ENCODE measurements at places on chromosomes 4 and X.

DNA sequence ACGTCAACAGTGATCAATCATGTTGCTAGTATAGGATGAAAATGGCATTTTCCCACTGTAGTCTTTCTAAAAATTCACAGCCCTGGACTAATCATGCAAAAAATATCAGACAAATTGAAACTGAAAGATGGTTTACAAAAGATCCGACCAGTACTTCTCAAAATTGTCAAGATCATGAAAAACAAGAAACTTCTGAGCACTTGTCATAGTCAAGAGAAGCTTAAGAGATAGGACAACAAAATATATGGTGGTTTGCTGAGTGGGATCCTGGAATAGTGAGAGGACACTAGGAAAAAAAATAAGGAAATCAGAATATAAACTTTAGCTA is 101.1 kb downstream of the NAA11 start:
- no peak for DNase-seq

DNA sequence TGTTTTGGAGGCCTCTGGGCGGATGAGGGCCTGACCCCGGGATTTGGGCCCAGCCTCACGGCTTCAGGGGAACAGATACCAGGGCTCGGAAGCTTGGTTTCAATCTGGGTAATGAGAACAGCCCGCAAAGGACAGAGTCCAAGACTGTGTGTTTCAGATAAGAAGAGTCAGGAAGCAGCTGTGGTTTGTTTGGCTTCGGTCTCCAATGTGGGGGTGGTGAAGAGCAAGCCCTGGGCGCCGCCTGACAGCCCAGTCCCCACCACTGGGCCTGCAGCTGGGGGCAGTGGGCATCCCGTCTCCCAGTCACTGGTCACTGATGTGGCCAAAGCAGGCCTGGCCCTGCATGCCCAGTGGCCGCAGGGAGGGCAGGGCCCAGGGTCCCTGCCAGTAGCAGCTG is 9.1 kb downstream of the WFS1 start:
- DNase-seq: no peak

- DNase-seq: no peak
These were observed 243.4 kb downstream of the AR start for GRCh38 chrX:67787196-67787595.

DNA sequence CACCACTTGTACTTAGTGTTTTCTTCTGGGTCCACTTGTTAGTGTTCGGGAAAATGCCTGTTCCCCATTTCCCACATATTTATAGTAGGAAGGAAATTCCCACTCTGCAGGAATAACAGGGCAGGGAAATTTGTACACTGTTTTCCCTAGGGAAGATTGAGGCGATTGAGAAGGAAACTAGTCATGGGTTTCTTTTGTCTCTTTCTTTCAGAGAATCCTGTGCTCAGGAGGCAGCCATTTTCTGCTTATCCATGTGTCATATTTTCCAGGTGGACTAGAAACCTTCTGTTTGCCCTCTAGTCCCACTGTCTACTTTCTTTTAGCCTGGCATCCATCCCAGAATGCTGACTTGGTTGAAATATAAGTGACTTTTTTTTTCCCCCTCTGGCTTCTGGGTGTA is 299.1 kb upstream of the ANKRD50 start:
- no peak for DNase-seq

- DNase-seq: no peak
These were observed 259.8 kb downstream of the IQCM start for GRCh38 chr4:149555799-149556198.

- no peak for DNase-seq
These were observed 203.2 kb upstream of the MBNL3 start for GRCh38 chrX:132692066-132692465.

GRCh38 chr4:125313497-125313896 is 1.3 kb upstream of the FAT4 start:
- DNase-seq: peak; percentile 74

DNA sequence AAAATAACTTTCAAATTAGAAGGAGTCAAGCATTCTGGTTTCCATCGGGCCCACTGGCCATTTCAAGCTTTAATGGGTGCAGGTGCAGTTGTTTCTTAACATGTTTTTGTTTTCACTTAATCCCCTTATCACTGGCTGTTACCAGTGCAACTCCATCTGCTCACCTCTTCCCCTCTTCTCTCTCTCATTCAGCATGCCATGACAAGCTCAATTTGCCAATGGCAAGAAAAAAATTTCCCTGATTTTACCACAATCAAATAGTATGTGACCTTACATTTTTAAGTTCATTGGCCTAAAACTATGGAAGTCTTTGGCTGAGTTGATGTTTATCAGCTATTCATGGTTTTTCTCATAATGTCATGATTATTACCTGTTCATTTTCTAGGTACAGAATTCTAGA is 299.1 kb upstream of the BMP3 start:
- DNase-seq: no peak

- no peak for DNase-seq
These were observed 39.8 kb upstream of the S100G start for GRCh38 chrX:16610121-16610621.

DNA sequence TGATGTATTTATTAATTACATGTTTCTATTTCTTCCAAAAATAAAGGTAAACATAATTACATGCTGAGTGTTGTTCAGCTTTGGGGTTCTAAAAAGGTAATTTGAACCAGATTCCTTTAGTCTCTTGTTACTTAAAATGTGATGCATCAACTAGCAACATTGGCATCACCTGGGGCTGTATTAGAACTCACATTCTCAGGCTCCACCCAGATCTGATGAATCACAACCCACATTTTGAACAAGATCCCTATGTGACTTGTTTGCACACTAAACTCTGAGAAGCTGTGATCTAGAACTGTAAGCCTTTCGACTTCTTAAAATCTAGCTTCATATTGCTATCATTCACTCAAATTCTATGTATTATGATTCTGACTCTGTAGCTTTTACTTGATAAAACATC is 23.0 kb upstream of the HS3ST1 start:
- no peak for DNase-seq

DNA sequence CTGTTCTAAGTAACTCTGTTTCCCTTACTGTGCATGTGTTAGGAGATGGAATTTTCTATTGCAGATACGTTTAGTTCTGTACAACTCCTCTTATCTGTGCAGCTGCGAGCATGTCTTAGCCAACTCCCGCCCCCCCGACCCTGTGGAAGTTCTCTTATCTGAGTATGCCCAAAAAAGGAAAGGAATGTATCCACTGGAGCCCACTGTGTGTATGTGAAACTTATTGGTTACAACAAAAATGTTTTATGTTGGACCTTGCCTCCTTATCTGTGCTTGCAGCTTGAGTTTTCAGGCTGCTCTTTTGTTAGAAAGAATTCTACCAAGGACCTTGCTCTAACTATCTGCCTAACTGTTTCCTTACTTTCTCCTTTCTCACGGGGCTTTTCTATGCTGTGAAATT is 24.2 kb upstream of the DCAF8L2 start:
- DNase-seq: peak; percentile 78

DNA sequence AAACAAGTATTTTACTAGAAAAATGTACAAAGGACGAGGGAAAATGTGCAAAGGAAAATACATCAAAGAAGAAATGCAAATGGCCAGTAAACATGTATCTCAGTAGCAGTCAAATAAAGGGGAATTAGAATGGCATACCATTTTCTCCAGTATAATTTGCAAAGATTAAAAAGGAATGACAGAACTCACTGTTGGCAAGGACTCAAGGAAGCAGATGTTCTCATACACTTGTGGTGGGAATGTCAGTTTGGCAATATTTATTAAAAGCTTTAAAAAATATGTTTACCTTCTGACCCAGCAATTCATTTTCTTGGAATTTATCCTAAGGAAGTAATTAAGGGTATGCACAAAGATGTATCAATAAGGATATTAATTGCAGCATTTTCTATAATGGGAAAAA is 7.6 kb downstream of the CLCN5 start:
- no peak for DNase-seq

DNA sequence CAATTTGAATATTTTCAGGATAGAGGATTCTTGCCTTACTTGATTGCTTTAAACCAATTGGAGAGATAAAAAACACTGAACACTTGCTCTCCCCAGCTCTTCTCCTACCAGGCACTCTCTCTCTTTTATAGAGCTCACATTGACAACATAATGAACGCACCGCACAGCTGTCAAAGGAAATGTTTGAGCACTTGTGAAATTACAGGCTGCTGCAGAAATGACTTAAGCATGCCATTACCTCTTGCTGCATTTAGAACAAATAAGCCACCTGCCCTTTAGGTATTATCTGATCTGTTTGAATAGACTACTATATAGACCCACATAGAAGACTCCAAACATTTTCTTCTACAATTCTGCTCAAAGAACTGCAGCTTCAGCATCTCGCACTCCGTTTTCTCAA is 227.7 kb downstream of the C4orf33 start:
- no peak for DNase-seq

- DNase-seq: no peak
These were observed 65.8 kb downstream of the ARHGEF6 start for GRCh38 chrX:136714626-136715599.

GRCh38 chr4:57981123-57981522 is 870.9 kb upstream of the IGFBP7 start:
- no peak for DNase-seq

DNA sequence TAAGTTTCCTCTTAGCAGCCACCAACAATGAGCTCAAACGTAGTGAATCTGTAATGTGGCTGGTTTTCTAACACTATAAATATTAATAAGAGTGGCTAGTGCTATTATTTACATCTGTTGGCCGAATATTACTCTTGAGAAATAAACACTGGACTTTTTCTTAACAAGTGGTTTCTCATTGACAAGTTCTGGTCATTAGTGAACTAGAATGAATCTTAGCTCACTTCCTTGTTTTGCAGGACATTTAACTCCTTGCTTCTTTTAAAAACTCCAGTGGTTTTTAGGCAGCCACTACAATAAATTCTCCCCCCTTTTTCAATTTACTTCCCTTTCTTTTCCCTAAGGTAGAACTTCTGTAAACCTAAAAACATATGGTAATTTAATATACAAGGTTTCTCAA is 177.2 kb downstream of the ARAP2 start:
- no peak for DNase-seq

- DNase-seq: no peak
These were observed 580.4 kb downstream of the ANKRD50 start for GRCh38 chr4:124132161-124132560.

GRCh38 chr4:37533286-37534033 is 152.7 kb downstream of the RELL1 start:
- DNase-seq: no peak

GRCh38 chr4:114417214-114417613 is 181.4 kb upstream of the UGT8 start:
- no peak for DNase-seq

DNA sequence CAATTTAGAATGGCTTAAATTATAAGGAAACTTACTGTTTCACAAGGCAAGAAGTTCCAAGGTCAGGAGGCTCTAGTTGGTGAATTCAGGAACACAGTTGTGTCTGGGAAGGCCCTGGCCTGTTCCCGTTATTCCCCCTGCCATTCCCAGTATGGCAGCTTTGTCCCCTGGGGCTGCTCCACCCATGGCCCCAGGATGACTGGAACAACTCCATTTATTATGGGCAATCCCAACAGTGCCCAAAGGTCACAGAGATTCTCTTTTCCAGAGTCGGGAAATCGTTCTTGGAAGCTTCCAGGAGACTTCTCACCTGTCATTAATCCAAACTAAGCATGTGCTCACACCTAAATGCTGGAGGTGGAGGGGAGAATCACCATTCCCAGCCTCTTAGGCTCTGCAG is 2.8 kb upstream of the PRKG2 start:
- no peak for DNase-seq

GRCh38 chr4:155017426-155017825 is 191.0 kb upstream of the NPY2R start:
- DNase-seq: no peak

- no peak for DNase-seq
These were observed 15.9 kb downstream of the TMEM184C start for GRCh38 chr4:147633113-147633512.

DNA sequence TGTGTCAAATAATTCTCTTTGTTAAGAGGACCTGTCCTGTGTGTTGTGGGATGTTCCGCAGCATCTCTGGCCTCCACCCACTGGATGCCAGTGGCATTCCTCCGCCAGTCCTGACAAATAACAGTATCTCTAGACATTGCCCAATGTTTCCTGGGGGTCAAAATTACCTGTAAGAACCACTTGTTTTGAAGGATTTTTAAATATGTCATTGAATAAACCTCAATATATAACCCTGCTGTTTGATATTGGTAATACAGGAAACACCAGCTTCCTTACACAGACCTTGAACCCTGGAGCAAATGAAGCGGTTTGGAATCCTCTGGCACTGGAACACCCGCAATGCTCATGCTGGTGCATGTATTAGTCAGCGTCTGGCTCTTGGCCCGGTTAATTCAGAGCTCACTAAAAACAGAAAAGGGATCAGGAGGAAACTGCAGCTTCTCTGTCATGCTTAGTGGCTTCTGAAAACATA is 101.3 kb downstream of the TBL1X start:
- DNase-seq: no peak

DNA sequence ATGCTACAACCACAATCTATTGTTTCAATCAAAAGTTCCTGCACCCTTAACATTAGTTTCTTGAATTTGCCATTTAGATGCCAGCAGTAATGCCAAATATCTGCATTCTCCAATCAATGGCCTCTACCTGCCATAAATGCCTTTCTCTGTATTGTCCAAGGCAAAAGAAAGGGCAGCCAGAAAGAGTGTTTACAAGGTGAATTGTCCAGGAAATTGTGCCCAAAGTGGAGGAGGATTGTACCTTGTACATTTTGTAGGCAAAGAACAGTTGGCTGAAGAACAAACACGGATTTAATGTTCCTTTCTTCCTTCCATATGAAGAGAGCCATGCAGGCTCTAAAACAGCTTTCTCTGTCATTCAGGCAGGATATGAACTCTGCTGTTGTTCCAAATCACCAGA is 181.5 kb downstream of the GUCY2F start:
- DNase-seq: no peak

GRCh38 chr4:164169591-164169990 is 584.3 kb upstream of the SMIM31 start:
- DNase-seq: no peak

DNA sequence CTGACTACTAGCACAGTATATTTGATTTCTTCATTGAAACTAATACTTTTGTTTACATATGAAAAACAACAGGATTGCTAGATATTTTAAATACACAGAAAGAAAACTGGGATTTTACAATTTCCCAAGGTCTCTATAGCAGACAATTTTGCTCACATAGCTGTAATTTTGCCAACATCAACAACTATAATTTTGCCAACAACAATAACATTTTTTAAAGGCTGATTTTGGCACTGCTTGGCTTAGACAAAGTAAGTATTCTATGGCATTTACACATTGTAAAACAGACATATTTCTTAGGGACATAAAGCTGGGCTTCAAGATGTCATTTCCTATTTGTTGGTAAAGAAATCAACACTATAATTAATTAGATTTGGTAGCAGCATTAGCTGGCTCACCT is 922.1 kb downstream of the RAB28 start:
- no peak for DNase-seq
